ENCODE measurements at places on chromosomes 12 and 14.

GRCh38 chr14:77964586-77964985, 164.7 kb downstream of the ADCK1 start:
- no peak for DNase-seq

- no peak for DNase-seq
Observed at GRCh38 chr12:93795352-93795751, 118.2 kb downstream of the CRADD start.

GRCh38 chr12:12734561-12735071, 17.4 kb downstream of the CDKN1B start:
- DNase-seq = peak; percentile 82

GRCh38 chr14:100168506-100168905, 9.1 kb upstream of the DEGS2 start:
- DNase-seq = no peak

DNA sequence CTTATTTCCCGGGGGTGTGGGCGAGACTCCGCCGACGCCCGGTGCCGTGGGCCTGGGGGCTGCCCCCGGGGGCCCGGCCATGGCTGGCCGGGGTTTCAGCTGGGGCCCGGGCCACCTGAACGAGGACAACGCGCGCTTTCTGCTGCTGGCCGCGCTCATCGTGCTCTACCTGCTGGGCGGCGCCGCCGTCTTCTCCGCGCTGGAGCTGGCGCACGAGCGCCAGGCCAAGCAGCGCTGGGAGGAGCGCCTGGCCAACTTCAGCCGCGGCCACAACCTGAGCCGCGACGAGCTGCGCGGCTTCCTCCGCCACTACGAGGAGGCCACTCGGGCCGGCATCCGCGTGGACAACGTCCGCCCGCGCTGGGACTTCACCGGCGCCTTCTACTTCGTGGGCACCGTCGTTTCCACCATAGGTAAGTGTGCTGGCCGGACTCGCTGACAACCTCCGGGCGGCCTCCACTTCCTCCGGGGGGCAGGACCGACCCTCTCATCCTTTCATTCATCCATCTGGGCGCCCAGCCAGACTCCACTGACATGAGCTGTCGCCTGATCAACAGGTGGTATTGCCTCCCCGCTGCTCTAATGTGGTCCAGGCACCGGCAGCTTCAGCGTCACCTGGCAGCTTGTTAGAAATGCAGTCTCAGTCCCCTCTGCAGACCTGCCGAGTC, 467 bp downstream of the KCNK13 start:
- DNase-seq = no peak

DNA sequence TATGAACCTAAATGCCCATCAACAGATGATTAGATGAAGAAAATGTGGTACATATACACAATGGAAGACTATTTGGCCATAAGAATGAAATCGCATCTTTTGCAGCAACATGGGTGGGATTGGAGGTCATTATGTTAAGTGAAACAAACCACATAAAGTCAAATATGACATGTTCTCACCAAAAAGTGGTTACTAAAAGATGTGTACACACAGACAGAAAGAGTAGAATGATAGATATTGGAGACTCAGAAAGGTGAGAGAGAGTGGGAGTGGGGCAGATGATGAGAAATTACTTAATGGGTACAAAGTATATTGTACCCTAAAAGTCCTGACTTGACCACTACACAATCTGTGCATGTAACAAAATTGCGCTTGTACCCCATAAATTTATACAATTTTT, 19.6 kb downstream of the VWF start:
- no peak for DNase-seq

DNA sequence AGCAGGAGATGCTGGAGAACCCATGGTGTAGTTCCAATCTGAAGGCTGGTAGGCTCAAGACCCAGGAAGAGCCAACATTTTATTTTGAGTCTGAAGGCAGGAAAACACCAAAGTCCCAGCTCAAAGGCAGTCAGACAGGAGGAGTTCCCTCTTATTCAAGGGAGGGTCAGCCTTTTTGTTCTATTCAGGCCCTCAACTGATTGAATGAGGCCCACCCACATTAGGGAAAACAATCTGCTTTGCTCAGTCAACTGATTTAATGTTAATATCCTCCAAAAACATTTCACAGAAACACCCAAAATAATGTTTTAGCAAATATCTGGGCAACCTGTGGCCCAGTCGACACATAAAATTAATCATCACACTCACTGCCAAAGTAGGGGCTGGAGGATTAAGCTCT, 130.8 kb downstream of the LMNTD1 start:
- peak; percentile 27 for DNase-seq

DNA sequence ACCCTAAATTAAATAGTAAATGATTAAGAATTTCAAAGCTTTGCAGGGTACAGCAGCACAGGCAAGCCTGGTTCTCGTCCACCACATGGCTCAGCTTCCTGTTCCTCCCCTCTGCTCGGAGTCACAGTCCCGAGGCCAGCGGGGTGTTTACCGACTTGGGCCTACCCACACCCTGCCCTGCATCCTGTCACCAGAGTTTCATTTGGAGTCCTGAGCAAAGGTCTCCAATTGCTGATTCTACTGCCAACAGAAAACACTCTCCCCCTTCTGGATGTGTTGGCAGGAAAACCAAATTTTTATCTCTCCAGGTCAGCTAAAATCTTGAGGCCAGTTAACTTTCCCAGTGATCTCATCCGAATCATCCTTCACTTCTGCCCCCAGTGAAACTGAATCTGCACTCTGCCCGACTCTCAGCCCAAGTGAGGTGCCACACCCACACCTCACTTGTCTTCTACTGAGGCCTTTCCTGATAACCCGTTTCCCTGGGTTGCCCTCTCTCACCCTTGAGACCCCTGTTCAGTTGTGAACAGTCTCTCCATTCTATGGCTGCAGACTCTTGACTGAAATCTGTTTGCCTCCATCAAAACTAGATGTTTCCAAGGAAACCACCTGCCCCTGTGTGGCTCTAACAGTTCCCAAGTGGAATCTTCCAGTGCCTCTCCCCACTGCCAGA, 71.2 kb downstream of the VCPKMT start:
- DNase-seq = peak; percentile 90

GRCh38 chr12:11941606-11942337, 129.0 kb upstream of the BCL2L14 start:
- DNase-seq = peak; percentile 89

DNA sequence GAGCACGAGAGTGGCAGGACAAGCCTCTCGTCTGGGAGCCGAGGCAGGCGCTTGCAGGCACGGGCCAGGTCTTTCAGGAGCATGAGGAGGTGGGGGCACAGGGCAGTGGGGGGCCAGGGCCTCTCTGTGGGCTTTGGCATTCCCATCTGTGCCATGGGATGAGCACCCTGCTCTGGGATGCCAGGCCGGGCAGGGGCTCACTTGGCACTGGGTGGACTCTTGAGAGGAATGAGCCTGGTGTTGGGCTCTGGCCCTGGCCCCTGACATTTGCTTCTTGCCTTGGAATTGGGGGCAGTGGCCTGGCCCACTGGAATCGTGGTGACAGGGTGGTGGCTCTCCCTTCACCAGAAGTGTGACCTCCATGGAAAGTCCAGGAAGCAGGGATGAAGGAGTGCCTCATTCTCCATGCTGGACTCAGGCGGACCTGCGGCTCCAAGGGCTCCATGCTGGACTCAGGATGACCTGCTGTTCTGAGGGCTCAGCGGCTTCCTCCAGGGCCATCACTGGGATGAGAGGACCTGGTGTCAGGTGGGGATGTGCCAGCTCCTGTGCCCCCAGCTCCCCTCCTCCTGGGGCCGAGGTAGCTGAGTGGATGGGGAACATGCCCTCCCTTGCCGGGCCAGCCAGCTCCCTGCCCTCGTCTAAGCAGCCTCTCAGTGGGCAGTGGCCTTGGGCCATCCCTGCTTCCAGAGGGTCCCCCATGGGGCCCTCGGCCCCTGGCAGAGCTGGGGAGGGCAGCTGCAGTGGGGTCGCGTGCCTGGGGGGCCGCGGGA, 220.3 kb downstream of the KIF26A start:
- DNase-seq = no peak

DNA sequence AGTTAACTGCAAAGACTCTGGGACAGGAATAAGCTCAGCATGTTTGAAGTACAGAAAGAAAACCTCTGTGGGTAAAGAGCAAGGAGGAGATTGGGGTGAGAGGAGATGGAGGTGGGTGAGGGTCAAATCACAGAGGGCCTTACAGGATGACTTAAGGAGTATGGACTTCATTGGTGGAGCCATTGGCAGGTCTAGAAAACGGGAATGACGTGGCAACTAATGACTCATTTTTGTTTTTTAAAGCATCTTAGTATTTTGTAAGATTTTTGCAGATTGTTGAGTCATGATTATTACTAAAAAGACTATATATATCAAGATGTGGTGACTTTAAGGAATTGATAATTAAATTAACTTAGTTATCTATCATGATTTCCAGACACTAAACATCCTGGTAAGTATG, 18.5 kb downstream of the UTP20 start:
- peak; percentile 67 for DNase-seq

GRCh38 chr12:47272412-47273190, 192.8 kb upstream of the AMIGO2 start:
- DNase-seq = peak; percentile 60

- DNase-seq = peak; percentile 85
Observed at GRCh38 chr12:68319988-68320623, 12.1 kb downstream of the MDM1 start.

DNA sequence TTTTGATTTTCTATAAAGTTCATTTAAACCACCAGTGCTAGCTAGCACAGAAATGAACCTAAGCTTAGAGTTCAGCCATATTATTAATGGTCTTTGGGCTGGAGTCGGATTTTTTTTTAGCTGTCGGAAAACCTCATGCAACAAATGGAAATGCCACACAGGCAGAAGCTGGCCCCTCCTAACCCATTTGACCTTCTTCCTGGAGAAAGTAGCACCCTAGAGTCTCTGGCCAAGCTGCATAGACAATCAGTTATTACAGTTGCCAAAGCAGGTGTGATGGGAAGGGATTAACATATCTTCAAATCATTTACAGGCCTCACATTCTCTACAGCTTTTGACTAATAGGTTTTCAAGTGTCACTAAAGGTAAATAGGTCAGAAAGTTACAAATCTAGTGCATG, 49.4 kb downstream of the PTPRQ start:
- DNase-seq = no peak
